ENCODE measurements at places on chromosomes 16 and 17.

- no peak for DNase-seq
Measured at GRCh38 chr16:54107583-54108202, 178.9 kb downstream of the IRX3 start.

DNA sequence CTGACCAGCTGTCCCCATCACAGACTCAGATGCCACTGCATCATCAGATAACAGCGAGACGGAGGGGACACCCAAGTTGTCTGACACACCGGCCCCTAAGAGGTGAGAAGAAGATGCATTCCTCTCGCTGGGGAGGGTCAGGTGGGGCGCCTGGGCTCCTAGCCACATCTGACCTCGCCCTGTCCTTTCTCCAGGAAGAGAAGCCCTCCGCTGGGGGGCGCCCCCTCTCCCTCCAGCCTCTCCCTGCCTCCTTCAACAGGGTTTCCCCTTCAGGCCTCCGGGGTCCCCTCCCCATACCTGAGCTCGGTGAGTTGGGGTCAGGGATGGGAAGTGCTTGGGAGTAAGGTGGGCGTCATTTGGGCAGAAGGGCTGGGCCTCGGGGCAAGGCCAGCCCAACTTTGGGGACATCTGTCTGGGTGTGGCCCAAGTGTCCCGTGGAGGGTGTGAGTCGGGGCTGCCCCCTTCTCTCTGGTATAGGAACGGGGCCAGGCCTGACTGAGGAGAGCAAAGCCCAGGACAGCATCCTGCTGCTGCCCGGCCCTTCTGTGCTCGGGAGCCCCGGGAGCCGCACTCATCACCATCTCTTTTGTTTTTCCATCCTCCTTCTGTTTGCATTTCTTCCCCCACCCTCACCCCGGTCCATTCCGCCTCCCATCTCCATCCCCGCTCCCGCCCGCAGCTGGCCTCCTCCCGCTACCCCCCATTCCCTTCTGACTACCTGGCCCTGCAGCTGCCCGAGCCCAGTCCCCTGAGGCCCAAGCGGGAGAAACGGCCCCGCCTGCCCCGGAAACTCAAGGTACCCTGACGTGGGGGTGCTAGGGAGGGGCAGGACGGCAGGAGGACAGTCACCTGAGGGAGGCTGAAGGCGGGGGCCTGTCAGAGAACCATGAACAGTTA lies 4.9 kb downstream of the INO80E start:
- no peak for DNase-seq

DNA sequence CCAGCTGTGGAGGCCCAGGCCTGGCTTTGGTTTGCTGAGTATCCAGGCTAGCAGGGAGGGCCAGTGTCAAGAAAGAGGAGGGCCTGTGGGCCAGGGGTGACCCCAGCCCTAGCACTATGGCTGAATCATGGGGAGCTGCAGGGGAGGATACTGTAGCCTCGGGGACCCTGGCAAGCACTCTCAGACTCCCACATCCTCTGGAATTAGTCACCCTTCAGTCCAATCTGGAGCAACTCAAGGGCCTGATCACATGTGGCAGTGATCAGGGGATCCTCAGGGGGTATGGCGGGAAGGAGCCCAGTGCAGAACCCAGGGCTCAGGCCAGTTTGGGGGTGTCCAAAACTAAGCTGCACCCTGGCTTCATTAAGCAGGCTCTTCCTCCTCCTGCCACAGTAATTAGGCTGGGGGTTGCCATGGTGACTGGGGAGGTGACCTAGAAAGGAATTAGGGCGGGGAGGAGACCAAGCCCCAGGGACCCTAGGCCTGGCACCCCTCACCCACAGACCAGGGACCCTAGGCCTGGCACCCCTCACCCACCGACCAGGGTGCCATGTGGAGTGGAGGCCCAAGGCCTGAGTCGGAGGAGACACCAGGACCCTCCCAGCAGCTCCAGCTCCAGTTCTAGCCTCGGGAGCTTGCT lies 5.8 kb downstream of the NLGN2 start:
- DNase-seq = no peak

DNA sequence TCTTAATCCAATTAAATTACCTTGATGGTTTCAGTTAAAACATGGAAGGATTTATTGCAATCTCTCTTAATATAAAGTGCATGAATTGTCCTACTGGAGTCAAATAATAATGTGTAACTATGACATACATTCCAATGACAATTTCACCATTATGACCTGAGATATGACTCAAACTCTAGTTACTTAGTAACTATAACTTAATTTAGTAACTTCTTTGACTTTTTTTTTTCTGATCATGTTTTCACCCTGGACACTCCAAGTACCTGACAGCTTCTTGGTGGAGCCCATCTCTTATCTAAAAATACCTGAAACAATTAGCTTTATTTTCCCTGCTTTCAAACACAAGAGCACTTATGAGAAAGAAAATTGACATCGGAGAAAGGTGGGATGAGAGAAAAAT lies 123.7 kb downstream of the STX8 start:
- DNase-seq = no peak

GRCh38 chr17:76130473-76130872 lies 10.6 kb downstream of the FOXJ1 start:
- no peak for DNase-seq

- no peak for DNase-seq
Measured at GRCh38 chr17:44384281-44384822, 5.1 kb downstream of the ITGA2B start.

GRCh38 chr17:61261001-61261637 lies 138.5 kb upstream of the TBX2 start:
- DNase-seq = no peak

GRCh38 chr17:3401786-3402185 lies 3.6 kb upstream of the OR1E1 start:
- no peak for DNase-seq

GRCh38 chr17:58591455-58591854 lies 77.0 kb upstream of the MTMR4 start:
- no peak for DNase-seq

DNA sequence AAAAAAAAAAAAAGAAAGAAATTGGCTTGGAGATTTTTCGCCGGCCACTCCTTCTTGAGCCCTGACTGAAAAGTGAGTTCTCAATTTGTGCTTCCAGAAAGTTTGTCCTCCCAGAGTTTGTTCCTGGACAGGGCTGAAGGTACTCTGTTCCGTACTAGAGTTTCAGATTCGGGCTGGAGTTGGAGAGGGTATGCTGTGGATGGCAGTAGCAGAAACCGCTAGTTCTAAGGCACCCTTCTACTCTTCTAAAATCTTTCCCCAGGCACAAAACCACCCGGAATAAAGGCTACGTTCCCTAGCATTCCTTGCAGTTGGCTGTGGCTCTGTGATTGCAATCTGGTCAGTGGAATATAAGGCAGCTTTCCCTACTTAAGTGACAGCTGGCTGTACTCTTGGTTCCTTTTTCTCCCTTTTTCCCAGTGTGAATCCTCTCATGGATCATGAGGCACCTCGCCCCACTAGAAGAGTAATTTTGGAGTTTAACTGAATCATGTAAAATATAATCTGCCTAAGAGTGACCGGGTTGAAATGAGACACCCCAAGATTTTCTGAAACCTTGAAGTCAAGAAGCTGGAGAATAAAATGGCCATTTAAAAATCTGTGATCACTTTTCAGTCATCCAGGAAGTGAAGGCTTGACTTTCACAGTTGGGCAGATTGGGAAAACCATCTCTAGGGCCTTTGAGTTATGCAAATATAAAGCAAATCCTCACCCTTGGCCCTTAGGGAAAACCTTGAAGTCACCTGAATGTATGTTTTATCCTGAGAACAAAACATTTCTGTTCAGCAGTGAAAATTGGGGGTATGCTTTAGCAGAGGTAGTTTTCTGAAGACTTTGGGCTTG lies 901 bp upstream of the HEATR6 start:
- DNase-seq = no peak

DNA sequence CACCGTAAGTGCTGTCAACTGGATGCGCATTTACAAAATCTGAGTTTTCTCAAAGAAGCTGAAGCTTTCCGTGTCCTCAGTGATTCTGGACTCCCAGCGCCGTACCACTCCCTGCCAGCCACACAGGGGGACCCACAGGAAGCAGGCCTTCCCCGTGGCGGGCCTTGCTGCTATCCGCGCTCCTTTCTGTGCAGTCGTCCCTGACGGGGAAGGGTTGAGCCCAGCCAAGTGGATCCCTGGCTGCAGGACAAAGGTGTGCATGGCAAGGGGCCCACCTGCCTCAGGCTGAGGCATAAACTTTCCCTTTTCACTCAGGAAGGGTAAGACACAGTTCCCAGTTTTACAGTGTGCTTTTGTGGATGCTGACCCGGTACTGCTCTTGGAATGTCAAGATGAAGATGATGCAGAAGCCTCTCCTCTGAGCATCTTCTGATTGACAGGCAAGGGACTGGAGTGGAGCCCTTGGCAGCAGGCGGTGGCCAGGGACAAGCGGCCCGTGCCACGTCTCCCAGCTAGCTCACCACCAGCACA lies 93.0 kb downstream of the ANKRD11 start:
- DNase-seq = no peak

GRCh38 chr17:1190751-1191331 lies 11.1 kb upstream of the ABR start:
- DNase-seq = no peak

DNA sequence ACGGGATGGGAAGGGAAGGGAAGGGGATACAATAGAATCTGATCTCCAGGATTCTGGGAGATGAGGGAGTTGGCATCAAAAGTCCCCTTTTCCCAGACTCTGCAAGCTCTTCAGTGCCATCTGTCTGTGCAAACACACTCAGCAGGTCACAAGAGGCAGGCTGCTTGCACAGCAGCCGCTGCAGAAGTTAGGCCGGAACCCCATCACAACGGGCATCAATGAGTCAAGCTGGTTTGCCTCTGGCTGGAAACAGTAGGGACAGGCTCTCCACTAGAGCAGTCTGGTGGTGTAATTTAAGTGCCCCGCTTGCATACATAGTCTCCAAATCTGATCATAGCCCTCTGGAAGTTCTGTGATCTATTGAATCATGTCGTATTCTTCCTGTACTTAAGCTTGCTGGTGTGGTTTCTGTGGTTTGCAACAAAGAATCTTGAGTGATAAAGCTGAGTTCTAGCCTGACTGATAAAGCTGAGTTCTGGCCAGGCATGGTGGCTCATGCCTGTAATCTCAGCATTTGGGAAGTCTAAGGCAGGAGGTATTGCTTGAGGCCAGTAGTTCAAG lies 33.7 kb upstream of the KDM8 start:
- DNase-seq = no peak

GRCh38 chr17:32529604-32530003 lies 42.8 kb downstream of the CDK5R1 start:
- DNase-seq = no peak

DNA sequence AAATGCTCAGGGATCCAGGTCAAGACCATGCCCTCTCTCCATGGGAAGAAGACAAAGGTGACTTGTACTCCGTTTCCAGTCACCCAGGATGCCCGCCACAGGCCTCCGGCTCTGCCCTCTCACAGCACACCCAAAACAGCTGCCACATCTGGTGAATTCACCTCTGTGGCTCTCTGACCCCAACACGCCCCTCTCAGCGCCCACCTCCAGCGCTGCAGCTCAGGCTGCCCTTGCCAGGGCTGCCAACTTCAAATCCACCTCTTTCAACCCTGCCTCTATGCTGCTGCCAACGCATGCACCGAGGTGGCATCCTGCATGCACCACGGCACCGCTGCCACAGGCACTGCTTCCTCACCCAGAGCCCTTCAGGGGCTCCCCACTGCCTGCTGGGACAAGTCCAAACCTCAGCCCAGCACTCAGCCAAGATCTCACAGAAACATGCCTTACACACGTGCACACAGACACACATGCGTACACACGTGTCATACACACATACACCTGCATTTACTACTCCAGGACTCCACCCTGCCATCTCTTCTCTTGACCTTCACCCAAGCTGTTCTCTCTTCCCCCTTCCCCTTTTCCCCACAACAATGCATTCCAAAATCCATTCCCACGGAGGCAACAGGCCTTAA lies 7.5 kb downstream of the HID1 start:
- no peak for DNase-seq

DNA sequence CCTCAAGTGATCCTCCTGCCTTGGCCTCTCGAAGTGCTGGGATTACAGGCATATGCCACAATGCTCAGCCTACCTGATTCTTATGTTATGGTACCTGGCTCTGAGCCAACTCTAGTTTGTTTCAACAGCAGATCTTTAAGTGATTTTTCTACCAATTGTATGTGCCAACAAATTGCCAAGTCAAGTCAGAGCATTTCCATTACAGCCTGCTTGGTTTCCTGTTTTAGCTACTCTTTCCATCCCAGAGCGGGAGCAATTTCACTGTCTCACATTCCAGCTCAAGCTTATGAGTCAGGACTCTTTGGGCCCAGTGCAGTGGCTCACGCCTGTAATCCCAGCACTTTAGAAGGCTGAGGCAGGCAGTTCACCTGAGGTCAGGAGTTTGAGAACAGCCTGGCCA lies 30.8 kb upstream of the RBBP6 start:
- no peak for DNase-seq

DNA sequence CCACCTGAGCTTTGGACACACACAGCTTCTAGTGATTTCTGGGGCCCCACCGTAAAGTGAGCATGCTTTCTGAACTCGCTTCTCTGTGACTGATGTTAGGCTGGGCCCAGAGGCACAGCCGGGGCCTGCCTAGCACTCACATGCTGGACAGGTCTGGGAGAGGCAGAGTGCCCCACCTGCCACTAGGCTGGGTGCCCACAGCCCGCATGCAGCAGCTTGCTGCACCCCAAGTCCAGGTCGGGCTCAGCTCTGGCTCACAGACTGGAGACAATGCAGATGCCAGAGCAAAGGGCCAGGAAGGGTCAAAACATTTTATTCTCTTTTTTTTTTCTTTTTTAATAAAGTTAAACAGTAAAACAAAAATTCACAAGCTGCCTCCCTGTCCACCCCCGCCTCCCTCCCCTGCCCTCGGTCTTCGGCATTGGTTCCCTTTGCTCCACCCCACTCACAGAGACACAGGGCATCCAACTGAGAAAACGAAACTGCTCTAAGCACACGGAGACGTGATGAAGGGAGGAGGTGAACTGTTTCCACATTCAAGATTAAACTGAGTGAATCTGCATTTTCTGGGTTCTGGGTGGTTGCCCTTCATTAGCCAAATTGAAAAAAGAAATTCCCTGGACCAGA lies 9.7 kb downstream of the CNP start:
- no peak for DNase-seq

DNA sequence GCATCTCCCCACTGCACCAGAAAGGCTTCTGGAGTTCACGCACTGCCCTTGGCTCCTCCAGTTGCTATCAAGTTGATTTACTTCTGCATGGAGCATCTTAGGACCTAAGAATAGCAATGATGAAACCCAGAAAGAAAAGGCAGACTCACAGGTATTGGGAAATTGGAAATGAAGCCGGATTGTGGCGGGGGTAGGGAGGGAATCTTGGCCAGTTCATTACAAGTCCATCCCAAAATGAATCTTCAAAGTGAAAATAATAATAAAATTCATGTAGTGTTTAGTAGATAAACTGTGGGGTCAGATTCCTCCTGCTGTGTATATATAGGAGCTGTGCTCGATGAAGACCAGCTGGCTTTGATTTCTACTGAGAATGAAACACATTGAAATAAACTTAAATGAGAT lies 33.7 kb downstream of the TEKT3 start:
- no peak for DNase-seq

GRCh38 chr16:9323170-9323569 lies 231.7 kb downstream of the HAPSTR1 start:
- DNase-seq = no peak

GRCh38 chr17:11610999-11611566 lies 12.8 kb downstream of the DNAH9 start:
- no peak for DNase-seq

- no peak for DNase-seq
Measured at GRCh38 chr17:20307326-20307910, 159.9 kb downstream of the LGALS9B start.

GRCh38 chr17:37661400-37662014 lies 18.3 kb upstream of the DDX52 start:
- no peak for DNase-seq

- no peak for DNase-seq
Measured at GRCh38 chr17:55575058-55575636, 63.9 kb upstream of the SMIM36 start.
